Thoracic aorta (tissue), 2 donors: ENCODE measurements at places on chromosomes 7 and 10.

- H3K4me3 ChIP-seq: no peak overlapping the region
- H3K27me3 ChIP-seq: no peaks in the 10 kb centered on the region
- no peak overlapping the region for H3K27ac ChIP-seq
- no peak for DNase-seq
Measured at GRCh38 chr7:84780158-84781124, 406.4 kb downstream of the SEMA3D start.

DNA sequence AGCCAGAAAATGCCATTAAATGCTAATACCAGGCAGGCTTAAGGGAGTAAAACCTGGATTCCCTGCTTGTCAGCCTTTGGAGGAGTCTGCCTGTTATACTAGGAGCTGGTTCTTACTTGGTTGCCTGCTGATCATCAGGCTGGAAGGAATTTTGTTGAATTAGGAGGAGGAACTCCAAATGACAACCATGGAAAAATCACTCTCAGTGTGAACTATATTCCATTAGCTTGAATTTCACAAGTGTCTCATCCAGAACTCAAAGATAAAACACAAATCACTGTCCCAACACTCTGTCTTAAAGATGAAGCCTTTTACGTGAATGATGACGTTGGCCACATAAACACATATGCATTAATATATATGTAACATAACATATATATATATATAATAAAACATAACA, 238.9 kb upstream of the PLXDC2 start:
- H3K4me3 ChIP-seq: no peak overlapping the region
- peaks cover 16% of the 10 kb centered on the region for H3K4me1 ChIP-seq
- no peaks in the 10 kb centered on the region for H3K36me3 ChIP-seq
- no peak overlapping the region for H3K27ac ChIP-seq
- H3K27me3 ChIP-seq: no peaks in the 10 kb centered on the region

DNA sequence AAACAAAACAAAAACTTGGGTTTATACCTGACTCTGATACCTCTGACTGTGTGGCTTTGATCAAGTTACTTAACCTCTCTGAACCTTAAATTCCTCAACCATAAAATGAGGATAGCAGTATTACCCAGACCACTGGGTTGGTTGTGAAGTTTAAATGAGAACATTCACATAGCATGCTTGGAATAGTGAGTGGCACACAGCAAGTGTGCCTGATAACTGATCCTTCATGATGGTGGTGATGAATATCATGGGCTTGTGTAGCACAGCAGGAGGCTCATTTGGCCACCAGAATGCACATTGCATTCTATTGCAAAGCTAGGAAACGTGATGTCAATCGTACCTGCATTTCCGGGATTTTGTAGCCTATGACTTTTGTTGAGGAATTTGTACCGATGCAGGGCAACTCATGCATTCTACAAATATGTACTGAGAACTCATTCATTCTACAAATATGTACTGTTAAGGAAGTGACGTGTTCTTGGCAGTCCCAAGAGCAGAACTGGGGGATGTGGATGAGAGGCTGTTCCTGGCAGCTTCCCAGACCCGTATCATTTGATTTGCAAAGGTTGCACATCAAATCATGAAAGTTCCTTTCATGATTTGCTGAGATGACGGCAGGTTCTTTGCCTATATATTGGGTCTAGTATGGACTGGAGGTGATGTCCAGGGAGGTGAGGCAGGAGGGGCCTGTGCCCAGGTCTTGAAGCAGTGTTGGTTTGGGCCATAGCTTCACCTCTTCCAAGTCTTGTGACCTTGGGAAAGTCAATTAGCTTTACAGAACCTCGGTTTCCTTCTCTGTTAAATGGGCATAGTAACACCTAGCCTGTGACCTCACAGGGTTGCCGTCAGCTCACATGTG, 94.6 kb upstream of the SMNDC1 start:
- H3K27me3 ChIP-seq: no peaks in the 10 kb centered on the region
- peaks cover 7% of the 10 kb centered on the region for H3K4me1 ChIP-seq
- DNase-seq: no peak
- no peak overlapping the region for H3K4me3 ChIP-seq

GRCh38 chr7:67359900-67360299, 363.3 kb downstream of the TYW1 start:
- no peak for DNase-seq
- H3K27ac ChIP-seq: no peak overlapping the region
- H3K36me3 ChIP-seq: no peaks in the 10 kb centered on the region
- no peaks in the 10 kb centered on the region for H3K27me3 ChIP-seq

DNA sequence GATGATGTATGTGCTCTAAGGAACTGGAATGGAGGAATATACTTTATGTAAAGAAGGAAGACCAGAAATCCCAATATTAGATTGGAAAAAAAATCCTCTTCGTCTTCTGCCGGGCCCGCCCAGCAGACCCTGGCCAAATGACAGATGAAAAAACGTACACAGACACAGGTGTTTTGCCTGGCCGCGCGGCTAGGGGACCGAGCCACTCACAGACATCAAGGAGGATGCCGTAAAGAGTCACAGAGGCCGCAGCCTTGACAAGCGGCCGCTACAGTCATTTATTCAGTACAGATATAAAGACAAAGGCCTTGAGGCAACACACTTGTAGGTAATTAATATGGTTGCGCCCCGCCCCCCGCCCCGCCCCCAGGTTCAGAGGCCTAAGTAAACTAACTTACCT, 594.1 kb downstream of the GRM8 start:
- no peak overlapping the region for H3K27ac ChIP-seq
- no peaks in the 10 kb centered on the region for H3K36me3 ChIP-seq
- H3K4me3 ChIP-seq: no peak overlapping the region

DNA sequence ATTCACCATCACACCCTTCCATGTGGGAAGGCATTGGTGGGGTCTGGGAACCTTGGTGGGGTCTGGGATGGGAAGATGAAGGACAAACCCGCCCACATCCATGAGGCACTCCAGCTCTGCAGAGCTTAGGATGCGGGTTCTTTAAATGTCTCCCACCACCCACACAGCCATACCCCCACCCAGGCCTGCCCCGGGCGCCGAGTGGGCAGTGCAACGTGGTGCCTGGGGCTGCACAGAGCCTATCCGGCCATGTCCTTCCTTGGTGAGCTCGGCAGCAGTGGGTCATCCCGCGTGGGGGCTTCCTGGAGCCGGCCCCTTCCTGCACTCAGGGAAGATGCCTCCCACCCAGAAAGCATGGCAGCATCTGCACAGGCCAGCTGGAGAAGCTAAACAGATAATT, 163.5 kb upstream of the TCERG1L start:
- no peak overlapping the region for H3K27ac ChIP-seq
- H3K27me3 ChIP-seq: no peaks in the 10 kb centered on the region
- DNase-seq: no peak
- H3K36me3 ChIP-seq: no peaks in the 10 kb centered on the region
- no peak overlapping the region for H3K4me3 ChIP-seq

GRCh38 chr10:89392974-89393373, 551 bp downstream of the IFIT1 start:
- H3K27me3 ChIP-seq: no peaks in the 10 kb centered on the region
- H3K27ac ChIP-seq: peak overlapping the region; percentile 69
- H3K4me3 ChIP-seq: peak overlapping the region; percentile 88

GRCh38 chr7:64875658-64876406, 27.2 kb upstream of the ZNF273 start:
- no peak overlapping the region for H3K4me3 ChIP-seq
- no peaks in the 10 kb centered on the region for H3K4me1 ChIP-seq
- DNase-seq: no peak
- no peak overlapping the region for H3K27ac ChIP-seq
- no peaks in the 10 kb centered on the region for H3K36me3 ChIP-seq

DNA sequence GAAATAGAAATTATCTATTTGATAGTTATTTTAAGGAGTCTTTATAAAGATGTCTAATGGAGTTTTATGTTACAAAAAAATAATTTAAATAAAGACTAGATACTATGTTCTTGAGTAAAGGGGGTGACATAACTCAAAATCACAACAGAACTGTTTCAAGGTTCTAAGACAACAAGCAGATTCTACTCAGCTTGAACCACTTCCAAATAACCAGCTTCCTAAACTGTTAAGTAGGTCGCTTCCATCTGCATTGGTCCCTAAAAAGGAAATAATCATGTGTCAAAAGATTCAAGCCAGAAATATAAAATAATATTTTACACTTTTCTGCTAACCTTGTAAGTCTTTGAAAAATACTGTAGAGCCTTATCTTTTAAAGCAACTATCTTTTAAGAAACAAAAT, 14.1 kb downstream of the SEM1 start:
- H3K4me1 ChIP-seq: peaks cover 24% of the 10 kb centered on the region
- H3K27ac ChIP-seq: no peak overlapping the region
- no peaks in the 10 kb centered on the region for H3K27me3 ChIP-seq
- H3K4me3 ChIP-seq: no peak overlapping the region
- no peak for DNase-seq
- peaks cover 3% of the 10 kb centered on the region for H3K36me3 ChIP-seq

DNA sequence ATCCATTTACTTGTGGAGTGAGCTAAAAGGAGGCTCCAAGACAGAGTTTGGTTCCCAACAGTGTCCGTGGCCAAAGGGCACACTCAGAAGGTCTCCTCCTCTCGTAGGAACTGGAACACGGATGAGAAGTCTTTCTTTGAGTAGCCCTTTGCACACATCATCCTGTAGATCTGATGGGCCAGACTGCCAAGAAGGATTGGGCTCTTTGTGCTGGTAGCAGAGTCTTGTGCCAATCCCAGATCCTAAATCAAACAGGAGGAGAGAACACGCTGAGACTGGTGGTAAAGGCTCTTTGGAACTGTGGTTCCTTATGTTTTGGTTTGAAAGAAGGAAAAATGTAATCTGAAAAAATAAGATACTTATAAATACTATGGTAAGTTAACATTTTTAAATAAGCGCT, 136.6 kb downstream of the HIBADH start:
- no peak overlapping the region for H3K4me3 ChIP-seq
- no peak overlapping the region for H3K27ac ChIP-seq
- no peaks in the 10 kb centered on the region for H3K27me3 ChIP-seq
- no peaks in the 10 kb centered on the region for H3K4me1 ChIP-seq

- no peaks in the 10 kb centered on the region for H3K36me3 ChIP-seq
- H3K4me3 ChIP-seq: no peak overlapping the region
- DNase-seq: no peak
- no peaks in the 10 kb centered on the region for H3K27me3 ChIP-seq
- H3K27ac ChIP-seq: no peak overlapping the region
- no peaks in the 10 kb centered on the region for H3K4me1 ChIP-seq
Measured at GRCh38 chr7:143042790-143043271, 9.3 kb upstream of the OR6V1 start.

DNA sequence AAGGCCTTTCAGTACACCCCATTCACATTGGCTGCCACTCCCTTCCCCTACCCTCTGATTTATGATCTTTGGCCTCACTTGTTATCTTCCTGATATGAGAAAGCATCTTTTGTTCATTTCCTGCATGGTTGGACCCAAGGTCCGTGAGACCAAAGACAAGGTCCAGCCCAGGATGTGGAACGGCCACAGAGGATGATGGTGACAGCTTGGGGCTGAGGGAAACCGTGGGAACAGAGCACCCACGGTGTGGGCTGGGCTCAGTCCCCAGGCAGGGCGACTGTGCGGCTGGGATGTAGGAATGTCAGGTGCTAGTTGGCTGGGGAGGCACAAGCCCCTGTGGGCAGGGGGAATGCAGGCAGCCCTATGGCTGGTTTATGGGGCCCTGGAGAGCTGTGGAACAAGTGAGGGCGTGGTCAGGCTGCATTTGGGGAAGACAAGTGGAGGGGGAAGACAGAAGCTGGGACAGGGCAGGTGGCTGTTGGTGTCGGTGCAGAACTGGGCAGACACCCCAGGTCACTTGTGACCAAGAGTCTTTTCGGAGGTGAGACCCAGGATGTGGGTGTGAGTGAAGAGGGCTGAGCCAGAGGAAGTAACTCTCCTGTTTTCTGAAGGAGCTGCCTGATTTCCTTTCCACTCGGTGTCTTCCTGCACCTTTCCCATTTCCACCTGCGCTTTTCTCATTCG, 51.7 kb upstream of the IGFBP3 start:
- no peaks in the 10 kb centered on the region for H3K36me3 ChIP-seq
- no peak overlapping the region for H3K27ac ChIP-seq

- no peak overlapping the region for H3K4me3 ChIP-seq
- H3K27ac ChIP-seq: peak overlapping the region; percentile 18
- H3K27me3 ChIP-seq: no peaks in the 10 kb centered on the region
- H3K36me3 ChIP-seq: no peaks in the 10 kb centered on the region
- no peak for DNase-seq
Measured at GRCh38 chr10:4766454-4766853, 59.6 kb upstream of the AKR1E2 start.

GRCh38 chr7:68434857-68435256, 1163.4 kb upstream of the AUTS2 start:
- no peak overlapping the region for H3K27ac ChIP-seq
- no peaks in the 10 kb centered on the region for H3K27me3 ChIP-seq
- DNase-seq: no peak
- H3K4me1 ChIP-seq: peaks cover 21% of the 10 kb centered on the region

DNA sequence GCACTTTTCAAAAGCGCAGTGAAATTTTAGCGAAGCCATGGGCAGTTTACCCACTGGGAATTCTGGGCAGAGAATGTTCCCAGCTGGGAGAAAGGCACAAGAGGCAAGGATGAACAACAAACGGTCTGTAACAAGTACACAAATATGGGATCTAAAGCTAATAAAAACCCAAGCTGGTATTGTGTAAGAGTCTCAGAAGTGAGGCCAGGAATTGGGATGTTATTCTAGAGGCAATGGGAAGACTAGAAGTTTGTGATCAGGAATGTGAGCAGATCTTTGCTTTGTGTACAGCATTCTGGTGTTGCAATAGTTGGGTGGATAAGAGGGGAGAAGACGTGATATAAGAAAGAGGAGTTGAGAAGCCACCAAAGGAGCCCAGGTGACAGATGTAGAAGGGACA, 15.0 kb downstream of the FZD9 start:
- H3K36me3 ChIP-seq: peaks cover 63% of the 10 kb centered on the region
- no peak for DNase-seq
- no peak overlapping the region for H3K27ac ChIP-seq
- no peaks in the 10 kb centered on the region for H3K4me1 ChIP-seq
- H3K27me3 ChIP-seq: no peaks in the 10 kb centered on the region

- peaks cover 14% of the 10 kb centered on the region for H3K4me1 ChIP-seq
- no peaks in the 10 kb centered on the region for H3K27me3 ChIP-seq
- DNase-seq: no peak
- no peak overlapping the region for H3K4me3 ChIP-seq
- H3K27ac ChIP-seq: no peak overlapping the region
Measured at GRCh38 chr7:130951976-130952876, 218.2 kb upstream of the KLF14 start.

DNA sequence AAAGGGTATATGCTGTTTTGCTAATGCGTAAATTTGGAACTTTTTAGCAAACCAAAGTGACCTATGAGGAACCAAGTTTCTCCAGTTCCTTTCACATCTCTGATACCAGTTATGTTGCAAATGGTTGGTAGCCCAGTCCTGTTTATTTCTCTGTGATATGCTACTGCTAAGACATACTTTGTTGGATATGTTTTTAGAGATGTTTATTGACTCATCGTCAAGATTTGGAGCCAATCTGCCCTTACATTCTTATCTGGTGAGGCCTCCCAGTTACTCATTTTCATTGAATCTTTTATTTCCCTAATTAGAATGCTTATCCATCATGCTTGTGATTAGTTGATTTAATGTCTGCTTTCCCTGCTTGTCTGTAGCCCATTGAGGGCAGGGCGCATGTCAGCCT, 58.9 kb downstream of the LRGUK start:
- H3K4me1 ChIP-seq: no peaks in the 10 kb centered on the region
- no peak overlapping the region for H3K27ac ChIP-seq
- no peak for DNase-seq

- peaks cover 6% of the 10 kb centered on the region for H3K4me1 ChIP-seq
- DNase-seq: no peak
- peaks cover 28% of the 10 kb centered on the region for H3K36me3 ChIP-seq
- no peak overlapping the region for H3K4me3 ChIP-seq
- H3K27me3 ChIP-seq: no peaks in the 10 kb centered on the region
- no peak overlapping the region for H3K27ac ChIP-seq
Measured at GRCh38 chr10:91996266-91996665, 72.7 kb downstream of the BTAF1 start.

- H3K4me1 ChIP-seq: peaks cover 5% of the 10 kb centered on the region
- H3K4me3 ChIP-seq: no peak overlapping the region
- no peaks in the 10 kb centered on the region for H3K27me3 ChIP-seq
- no peak for DNase-seq
Measured at GRCh38 chr7:116614499-116615262, 57.3 kb upstream of the MET start.
